Activated CD4-positive, alpha-beta T cell treated with anti-CD3 and anti-CD28 coated beads, Interleukin-2, amount 50 U/mL, for 4 hours (primary cell): ENCODE measurements at places on chromosomes 7 and 10.

DNA sequence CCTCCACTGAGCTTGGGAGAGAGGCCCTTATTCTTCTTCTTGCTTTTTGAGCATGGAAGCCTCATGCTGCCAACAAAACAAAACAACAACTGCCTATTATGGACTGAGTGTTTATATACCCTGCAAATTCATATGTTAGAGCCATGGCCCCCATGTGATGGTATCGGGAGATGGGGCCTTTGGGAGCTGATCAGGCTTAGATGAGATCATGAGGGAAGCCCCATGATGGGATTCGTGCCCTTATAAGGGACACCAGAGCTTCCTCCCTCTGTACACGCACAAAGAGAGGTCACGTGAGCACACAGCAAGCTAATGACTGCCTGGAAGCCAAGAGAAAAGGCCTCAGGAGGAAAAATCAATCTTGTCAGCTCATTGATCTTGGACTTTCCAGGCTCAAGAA lies 235.0 kb downstream of the FANK1 start:
- no peak for DNase-seq

- DNase-seq: no peak
Measured at GRCh38 chr10:9004736-9005135, 950.2 kb downstream of the GATA3 start.

DNA sequence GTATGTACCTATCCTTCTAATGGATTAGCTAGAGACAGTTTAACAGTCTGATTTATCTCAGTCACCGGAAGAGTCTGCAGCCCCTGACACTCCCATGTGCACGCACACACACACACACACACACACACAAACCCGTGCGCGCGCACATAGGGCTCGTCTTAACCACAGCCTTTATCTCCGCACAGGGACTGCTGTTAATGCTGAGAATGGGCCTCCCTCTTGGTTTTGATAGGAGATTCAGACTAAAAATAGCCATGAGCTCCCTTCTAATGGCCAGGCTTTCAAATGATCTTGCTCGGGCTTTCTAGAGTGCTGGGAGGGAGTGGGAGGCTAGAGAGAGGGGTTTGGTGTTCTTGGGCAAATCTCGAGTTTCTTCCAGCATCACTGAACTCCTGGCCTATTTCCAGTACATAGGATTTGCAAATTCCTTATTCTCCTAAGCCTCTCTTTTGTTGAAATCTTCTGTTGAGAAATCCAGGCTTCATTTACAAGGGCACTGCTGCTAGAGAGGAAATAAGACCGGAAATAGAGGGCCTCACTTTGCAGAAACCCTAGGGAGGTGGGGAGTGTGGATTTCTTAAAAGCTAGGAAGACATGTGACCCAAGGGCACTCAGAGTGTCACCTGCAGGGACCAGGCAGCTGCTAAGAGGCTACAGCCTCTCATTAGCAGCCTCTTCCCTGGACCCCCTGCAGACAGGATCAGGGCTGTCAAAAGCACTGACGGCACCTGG lies 2.4 kb downstream of the TMEM72 start:
- DNase-seq: no peak

DNA sequence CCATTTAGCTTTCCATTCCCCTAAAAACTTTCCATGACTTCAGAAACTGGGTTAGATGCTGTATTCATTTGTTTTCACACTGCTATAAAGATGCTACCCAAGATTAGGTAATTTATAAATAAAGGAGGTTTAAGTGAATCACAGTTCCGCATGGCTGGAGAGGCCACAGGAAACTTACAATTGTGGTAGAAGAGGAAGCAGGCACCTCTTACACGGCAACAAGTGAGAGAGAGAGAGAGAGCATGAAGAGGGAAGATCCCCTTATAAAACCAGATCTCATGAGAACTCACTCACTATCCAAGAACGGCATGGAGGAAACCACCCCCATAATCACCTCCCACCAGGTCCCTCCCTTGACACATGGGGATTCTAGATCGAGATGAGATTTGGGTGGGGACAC lies 336.8 kb downstream of the TFEC start:
- DNase-seq: no peak

GRCh38 chr7:122260336-122260735 lies 44.2 kb downstream of the FEZF1 start:
- no peak for DNase-seq

- no peak for DNase-seq
Measured at GRCh38 chr10:22315455-22316285, 518 bp upstream of the COMMD3 start.

DNA sequence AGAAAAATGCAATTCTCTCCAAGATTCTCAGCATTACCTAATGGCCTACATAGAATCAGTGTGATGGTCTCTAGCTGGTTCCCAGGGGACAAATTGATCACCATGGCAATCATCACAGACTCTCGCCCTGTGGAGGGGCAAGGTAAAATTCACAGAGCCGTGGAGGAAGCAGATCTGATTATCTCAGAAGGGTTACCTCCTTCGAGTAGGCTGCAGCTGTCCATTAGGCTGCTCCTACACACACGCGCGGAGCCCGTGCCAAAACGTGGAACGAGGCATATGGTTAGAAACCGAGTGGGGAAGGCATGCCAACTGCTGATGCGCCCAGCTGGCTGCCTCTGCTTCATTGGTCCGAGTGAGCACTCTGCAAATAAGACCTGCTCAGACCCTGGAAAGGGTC lies 52.8 kb upstream of the PTER start:
- DNase-seq: no peak

DNA sequence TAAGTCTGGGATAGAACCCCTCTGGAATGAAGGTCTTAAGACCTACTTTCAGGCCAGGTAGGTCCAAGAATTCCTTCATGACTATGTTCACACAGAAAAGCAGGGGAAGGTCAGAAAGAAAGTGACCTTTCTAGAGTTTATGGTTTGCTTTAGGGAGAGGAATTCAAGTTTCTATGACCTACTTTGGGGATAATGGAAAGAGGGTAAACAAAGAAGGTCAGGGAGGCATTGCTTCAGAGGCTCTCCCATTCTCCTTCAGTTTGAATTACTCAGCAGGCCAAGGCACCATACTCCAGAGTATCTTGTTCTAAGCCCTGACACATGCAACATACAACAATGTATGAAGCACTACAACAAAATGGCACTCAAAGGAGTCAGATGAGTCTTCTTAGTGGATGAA lies 11.5 kb upstream of the MACC1 start:
- no peak for DNase-seq

GRCh38 chr7:138970446-138970845 lies 10.7 kb downstream of the KIAA1549 start:
- no peak for DNase-seq

DNA sequence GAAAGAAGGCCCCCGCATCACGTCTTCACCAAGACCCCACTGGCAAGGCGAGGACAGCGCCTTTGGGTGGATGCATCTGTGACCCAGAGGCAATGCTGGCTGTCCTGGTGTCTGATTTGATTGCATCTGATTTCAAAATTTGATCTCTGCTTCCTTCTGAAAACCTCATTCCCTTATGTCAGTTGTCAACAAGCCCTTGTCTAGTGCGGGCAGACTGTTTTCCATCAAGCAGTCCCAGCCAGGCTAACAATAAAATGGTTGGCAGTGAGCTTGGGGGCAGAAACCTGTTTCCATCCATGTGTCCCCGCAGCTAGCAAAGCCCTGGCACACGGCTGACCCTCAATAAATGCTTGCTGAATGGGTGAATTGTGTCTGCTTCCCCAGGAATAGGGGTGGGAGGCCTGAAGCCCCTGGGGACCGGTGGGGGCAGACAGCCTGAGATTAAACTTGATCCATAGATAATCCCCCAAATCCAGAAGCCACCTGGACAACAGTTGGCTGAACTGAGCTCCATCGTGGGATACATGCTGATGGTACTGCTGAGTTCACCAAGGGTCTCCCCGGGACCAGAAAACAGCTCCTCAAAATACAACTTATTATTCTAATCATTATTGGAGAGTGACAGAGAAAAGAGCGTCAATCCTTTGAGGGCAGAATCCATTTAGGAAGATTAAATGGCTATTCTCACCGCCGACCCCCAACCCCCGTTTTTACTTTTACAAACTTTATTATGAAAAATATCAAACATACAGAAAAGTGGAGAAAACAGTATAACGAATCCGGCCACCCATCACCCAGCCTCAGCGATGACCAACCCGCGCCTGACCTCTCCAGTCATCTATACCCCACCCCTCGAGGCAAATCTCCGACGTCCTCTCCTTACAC lies 912 bp upstream of the DUSP5 start:
- DNase-seq: no peak

- DNase-seq: no peak
Measured at GRCh38 chr10:95873139-95873538, 34.6 kb upstream of the CC2D2B start.

DNA sequence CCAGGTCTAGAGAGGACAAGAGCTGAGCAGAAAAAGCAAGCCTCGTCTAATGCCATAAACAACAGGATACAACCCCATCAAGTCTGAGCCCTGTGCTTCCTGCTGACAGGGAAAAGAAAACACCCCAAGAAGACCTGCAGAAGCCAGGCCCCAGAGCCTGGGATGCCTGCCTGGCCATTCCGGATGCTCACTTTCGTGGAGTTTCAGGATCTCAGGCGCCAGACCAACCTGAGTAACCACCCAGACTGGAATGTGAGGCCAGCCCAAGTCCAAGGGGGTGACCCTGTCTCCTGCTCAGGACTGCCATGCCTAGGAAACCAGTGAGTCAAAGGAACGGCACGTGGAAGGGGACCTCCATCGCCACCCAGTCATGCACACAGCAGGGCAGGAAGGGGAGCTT lies 74.3 kb downstream of the PLXNA4 start:
- no peak for DNase-seq

GRCh38 chr7:23969443-23969842 lies 259.4 kb downstream of the STK31 start:
- no peak for DNase-seq

- DNase-seq: no peak
Measured at GRCh38 chr10:26430641-26431163, 7.4 kb upstream of the APBB1IP start.

DNA sequence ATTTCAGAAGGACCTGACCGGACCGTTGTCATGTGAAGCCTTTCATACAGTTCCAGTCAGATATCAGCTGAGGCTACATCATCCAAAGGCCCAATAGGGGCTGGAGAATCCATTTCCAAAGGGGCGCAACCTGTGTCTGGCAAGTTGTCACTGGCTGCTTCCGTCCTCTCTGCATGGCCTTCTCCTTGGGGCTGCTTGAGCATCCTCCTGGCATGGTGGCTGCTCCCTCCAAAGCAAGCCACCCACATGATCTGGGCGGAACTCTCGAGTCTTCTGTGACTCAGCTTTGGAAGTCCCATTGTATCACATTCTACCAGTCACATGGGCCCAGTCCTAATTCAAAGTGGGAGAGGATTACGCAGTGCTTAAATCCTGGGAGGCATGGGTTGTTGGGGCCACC lies 207.0 kb upstream of the SHH start:
- no peak for DNase-seq

DNA sequence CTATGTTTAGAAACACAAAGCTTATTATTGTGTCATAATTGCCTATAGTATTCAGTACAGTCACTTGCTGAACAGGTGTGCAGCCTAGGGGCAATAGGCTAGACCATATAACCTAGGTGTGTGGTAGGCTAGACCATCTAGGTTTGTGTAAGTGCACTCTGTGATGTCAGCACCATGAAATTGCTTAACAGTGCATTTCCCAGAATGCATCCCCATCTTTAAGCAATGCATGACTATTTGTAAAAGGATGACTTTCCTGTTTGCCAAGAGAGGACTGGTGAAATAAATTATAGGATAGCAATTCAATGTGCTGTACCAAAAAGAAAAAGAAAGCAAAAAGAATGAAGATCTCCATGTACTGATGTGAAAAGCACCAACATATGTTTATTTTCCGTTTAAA lies 288.7 kb upstream of the AUTS2 start:
- DNase-seq: no peak

DNA sequence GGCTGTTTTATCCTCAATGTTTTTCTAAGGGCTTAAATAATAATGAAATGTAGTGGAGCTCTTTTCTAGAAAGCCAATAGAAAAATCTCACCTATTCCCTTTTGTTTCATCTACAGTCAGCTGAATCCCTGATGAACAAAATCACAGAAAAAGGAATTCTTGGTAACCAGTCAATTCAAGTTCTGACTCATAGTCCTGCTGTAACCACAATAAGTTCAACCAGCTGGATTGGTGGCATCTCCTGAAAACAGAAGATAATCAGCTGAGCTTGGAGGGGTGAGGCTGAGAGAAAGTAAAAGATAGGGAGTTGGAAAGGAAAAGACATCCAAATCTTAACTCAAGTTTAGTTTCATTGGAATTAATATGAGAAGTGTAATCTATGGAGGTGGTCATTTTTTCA lies 772.1 kb downstream of the CCSER2 start:
- no peak for DNase-seq

DNA sequence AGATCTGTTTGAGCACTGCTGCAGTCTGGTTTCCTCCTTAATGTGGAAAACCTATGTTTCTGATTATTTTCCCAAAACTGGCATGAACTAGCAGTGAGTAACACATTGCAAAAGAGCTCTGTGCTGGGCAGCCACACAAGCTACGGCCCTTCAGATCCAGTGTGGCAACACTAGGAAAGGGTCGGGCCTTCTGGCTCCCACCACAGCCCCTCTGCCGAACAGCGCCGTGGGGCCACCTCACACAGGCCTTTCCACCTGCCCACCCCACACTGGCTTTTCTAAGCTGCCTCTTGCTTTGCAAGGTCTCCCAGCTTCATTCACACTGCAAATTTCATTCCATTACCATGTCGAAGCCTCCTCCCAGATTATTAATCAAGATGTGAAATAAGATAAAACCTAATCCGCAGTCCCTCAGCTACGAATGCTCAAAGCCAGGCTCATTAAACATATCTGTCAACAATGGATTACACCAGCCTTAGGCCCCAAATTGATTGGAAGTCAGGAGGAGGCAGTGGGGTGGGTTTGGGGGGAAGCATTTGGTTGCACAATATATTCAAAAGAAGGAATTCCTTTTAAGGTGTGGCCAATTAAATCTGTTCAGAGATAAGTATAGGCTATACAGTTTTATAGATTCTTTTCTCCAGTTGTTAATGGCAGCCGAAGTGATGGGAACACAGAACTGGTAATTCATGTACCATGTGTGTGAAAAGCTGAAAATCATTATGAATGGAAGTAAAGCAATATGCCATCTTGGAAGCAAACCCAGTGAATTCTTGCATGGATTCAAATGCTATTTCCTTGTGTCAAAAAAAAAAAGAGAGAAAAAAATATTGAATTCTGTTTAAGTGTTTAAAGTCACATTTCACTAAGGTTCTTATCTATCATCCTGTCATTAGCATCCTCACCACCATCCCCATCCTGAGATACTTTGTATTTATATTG lies 223.7 kb downstream of the MTERF1 start:
- DNase-seq: no peak
